ENCODE measurements at places on chromosomes 5 and 9.

DNA sequence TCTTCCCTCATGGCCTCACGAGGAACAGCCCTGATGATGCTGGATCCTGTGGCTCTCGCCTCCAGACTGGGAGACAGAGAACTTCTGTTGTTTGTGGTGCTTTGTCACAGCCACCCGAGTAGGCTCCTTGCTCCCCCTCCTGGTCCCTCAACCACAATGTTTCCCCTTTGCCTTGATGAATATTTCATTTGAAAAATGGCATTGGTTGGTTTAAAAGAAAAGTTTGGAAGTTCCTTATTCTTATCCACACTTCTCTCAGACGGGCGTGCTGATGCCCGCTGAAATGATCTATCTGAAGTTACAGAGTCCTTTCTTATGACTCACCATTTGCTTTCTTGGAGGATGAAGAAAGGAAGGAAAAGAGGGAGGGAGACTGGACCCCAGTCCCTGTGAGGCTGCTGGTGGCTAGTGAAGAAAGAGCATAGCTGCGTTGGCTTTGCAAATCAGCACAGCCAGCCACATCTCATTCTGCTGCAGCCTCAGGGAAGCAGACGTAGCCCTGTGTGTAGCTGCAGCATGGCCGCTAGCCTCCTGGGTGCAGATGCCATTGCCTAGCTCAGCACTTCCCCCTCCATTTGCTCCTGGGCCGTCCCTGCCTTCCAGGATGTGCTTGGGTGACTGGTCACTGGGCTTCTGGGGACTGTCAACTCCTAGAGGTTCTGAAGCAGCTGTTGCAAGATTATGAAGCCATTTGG, 185.9 kb downstream of the ERCC6L2 start:
- DNase-seq = no peak

GRCh38 chr9:130835441-130836298, 616 bp downstream of the ABL1 start:
- DNase-seq = no peak

DNA sequence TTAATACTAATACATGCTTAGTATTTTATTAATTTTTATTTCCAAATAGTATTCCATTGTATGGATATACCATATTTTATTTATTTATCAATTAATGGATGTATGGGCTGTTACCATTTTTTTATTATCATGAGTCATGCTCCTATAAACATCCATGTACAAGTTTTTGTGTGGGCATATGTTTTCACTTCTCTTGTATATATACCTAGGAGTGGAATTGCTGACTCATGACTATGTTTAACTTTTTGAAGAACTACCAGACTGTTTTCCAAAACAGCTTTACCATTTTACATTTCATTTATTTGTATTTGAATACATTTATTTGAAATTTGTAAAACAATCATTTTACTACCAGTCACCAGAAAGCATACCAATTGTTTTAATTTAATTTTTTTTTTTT, 14.1 kb upstream of the LRRC19 start:
- DNase-seq = no peak

DNA sequence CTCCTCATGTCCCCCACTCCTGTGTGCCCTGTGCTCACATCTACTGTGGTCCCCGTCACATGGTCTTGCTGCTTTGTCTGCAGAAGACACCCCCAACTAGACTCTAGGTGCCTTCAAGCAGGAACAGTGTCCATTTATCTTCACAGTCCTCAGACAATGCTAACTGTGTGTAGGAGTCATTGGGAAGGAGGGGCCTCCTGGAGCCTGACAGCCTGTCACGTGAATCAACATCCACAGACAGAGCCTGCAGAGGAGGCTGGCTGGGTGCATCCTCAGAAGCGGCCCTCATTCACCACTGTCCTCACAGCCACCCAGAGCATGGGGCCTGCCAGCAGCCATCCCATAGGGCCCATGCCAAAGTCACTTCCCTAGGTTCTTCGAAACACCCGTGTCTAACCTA, 98.7 kb downstream of the MED10 start:
- no peak for DNase-seq

DNA sequence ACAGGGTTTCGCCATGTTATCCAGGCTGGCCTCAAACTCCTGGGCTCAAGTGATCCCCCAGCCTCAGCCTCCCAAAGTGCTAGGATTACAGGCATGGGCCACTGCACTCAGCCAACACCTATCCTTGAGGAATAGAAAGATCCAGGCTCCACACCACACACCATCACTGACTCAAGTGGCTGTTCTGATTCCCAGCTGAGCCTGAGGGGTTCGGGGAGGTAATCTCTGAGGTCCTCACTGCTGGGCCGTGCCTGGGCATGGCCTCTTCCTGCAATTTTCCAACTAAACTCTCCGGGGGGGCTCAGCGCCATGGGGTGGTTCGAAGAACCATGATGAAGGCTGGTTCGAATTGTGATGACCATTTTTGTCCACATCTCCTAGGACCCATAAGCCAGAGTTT, 31.0 kb upstream of the IL17B start:
- DNase-seq = no peak

DNA sequence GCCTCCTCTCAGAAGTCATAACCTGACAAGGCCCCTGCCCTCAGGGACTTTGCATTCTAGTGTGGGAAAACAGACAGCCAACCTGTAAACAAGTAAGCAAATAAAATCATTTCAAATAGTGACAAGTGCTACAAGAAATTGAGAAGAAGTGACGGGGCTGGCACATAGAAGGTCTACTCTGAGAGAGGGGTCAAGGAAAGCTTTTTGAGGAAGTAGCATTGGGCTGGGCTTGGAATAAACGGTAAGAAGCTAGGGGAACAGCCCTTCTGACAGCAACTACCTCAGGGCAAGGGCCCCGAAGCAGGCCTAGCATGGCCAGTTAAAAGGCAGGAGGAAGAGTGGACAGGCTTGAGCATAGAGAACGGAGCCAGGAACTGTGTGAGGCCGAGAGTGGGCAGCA, 4.8 kb upstream of the SLC2A8 start:
- no peak for DNase-seq

DNA sequence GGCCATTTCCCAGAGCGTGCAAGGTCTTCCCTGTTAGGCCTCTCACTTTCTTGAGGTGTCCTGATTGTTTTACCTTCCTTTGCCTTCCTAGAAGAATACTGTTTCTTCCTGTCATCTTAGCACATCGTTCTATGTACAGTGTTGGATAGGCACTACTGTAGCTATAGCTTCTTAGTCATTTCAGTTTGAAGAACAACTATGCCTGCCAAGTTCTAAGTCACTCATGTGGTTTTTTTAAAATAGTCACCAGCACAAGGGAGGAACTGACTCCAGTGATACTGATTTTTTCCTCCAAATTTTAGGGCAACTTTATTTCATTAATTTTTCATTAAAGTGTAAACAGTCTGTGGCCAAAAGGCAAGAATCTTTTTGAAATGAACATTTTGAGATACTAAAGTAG, 122.4 kb upstream of the NR5A1 start:
- DNase-seq = no peak

DNA sequence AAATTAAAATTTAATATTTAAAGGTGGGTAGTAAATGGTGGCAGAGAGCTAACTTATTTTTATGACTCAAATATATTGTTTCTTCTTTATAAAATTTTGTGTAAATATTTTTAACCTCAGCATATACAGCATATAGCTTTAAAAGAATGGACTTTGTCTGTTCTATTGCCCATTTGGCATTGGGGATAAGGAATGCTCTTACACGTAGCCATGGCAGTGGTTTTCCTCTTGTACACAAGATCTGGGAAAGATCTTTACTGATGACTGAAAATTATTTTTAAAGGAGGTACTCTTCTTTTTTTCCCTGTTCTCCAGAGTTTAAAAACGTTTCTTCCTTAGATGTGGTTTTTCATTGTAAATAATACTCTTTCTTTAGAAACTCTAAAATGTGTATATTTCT, 75.0 kb downstream of the PBX3 start:
- DNase-seq = no peak

- no peak for DNase-seq
Measured at GRCh38 chr5:75320371-75320770, 16.6 kb upstream of the HMGCR start.

DNA sequence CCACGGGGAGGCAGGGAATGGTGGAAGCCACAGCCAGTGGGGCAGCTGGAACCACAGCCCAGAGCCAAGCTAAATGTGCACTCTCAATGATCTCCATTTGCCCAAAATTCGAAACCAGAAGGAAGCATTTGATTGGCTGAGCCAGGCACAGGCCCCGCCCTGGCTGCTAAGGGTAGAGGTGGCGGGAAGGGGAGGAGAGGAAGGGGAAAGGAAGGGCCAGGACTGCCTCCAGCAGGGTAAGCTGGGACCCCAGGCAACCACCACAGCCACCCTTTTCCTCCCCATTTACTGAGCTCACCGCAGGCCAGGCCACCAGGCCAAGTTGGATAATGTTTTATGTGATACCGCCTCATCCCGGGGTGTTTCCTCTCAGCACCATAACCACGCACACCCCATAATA, 100.3 kb upstream of the RAPGEF1 start:
- DNase-seq = no peak

GRCh38 chr5:43648499-43649124, 45.6 kb downstream of the NNT start:
- DNase-seq = no peak

DNA sequence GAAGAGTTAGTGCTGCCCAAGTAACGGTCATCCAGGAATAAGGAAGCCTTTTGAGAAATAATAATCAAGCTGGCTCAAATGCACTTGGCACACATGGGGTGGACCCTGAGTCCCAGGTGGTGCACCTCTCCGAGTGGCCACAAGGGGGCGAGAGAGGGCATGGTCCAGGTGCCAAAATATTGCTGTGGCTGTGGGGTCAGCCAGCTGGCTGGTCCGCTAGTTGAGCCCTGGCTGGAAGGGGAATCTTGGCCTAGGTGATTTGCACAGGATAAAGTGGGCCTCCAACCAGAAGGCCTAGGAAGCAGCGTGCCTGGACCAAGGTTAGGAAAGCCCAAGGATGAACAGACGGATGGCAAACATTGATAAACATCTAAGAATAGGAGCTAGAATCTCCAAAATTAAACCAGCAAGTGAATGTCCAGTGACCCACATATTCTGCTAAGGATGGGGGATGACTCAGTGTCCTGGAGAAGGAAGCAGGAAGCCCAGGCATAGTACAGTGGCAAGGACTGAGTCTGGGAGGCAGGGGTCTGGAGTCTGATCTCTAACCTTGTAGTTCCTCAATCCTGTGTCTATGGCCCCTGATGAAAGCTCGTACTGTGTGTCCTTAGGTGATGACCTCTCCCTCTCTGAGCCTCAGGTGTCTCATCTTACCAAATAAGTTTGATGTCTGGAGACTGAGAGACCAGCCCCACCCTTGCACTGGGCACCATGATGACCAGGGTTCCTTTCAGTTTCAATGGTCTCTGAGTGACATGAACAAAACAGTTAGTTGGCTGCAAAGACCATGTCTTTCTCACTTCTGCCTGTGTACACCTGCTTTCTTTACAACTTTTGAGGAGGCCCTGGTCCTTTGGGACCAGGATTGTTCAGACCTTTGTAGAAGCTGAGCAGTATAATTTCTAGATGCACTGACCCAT, 19.2 kb upstream of the SHB start:
- DNase-seq = peak; percentile 38

GRCh38 chr5:65047948-65048690, 279.4 kb downstream of the CWC27 start:
- DNase-seq = no peak

- no peak for DNase-seq
Measured at GRCh38 chr9:92097997-92098482, 17.2 kb downstream of the SPTLC1 start.

DNA sequence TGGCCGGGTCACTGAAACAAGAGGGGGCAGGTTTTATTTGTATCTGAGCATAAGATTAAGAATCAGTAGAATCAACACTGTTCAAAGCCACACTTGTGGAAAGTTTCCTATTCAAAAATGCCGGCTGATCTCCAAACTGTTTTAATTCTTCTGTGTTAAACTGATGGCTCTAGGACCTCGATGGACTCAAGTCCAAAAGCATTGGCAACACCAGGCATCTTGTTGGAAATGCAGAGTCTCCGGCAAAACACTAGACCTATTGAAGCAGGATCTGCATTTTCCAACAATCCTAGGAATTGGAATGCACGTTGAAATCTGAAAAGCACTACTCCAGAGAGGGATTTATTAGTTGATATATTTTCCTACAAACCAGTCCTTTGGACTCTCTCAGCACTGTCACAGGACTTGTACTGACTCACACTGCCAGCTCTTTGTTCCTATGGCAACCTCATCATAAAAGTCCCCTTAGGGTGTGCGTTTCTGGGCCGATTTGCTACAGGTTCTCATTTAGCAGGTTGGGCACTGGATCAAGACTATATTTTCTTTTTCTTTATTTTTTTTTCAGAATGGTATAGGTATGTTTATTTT, 48.1 kb upstream of the PCA3 start:
- DNase-seq = no peak

DNA sequence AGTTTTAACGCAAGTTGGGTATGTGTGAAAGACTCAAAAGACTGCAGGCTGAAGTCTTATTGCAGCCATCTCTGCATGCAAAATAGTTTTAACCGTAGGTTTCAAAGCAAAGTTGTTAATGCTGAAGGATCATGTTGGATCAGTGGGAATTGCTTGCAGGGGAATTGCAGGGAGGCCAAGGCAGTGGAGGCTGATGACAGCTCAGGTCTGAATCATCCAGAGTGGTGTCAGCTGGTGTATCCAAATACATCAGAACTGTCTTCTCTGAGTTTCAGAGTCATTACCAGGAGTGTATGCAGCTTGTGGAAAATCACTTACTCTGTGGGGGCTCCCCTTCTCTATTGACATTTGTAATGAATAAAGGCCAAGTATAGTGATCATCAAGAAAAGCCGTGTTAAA, 435.7 kb downstream of the SH3GL2 start:
- DNase-seq = no peak

DNA sequence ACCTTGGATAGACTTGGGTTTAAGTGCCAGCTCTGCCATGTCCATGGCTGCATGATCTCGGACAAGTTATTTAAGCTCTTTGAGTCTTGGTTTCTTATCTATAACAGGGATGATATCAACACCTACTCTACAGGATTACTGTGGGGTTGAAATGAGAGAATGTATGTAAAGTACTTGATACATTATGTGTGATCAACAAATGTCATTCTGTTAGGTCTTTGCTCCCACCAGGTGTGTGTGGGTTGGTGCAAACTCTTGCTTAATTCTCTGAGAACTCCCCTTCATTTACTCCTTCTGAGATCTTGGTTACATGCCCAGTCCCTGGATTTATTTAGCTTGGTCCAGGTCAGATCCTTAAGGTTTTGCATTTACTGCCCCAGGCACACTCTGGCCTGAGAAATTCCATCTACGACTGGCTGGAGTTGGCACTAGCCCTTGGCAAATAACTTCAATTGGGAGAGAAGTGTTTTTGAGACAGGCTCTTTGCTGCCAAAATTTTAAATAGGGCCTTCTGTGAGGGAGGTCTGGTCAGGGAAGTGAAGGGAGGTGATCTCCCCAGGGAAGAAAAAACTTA, 63.5 kb upstream of the KLF9 start:
- DNase-seq = no peak

DNA sequence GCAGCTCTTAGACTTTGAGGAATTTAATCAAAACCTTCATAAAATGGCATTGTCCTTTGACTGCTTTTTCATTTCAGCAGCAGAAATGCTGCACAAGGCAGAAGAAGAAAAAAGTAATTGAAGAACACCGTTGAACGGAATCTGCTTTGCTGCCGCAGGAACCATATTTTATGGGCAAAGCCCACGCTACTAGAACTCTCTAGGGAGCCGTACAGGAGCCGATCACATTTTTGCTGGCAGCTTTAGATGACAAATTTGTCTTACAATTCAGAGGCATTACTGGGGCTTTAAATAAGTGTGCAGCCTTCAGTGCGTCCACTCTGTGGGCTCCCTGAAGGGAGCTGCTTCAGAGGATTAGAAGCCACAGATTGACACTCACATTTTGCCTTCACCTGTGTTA, 5.4 kb downstream of the CFAP90 start:
- no peak for DNase-seq

GRCh38 chr9:3662671-3663070, 136.9 kb upstream of the RFX3 start:
- no peak for DNase-seq

Measured in thoracic aorta (tissue), 2 donors.